ENCODE measurements at places on chromosomes 7 and 10. TPM values are rescaled to one million over a fixed set of nuclear protein-coding genes. Genes with fewer than 3 reads are reported as not detected.

DNA sequence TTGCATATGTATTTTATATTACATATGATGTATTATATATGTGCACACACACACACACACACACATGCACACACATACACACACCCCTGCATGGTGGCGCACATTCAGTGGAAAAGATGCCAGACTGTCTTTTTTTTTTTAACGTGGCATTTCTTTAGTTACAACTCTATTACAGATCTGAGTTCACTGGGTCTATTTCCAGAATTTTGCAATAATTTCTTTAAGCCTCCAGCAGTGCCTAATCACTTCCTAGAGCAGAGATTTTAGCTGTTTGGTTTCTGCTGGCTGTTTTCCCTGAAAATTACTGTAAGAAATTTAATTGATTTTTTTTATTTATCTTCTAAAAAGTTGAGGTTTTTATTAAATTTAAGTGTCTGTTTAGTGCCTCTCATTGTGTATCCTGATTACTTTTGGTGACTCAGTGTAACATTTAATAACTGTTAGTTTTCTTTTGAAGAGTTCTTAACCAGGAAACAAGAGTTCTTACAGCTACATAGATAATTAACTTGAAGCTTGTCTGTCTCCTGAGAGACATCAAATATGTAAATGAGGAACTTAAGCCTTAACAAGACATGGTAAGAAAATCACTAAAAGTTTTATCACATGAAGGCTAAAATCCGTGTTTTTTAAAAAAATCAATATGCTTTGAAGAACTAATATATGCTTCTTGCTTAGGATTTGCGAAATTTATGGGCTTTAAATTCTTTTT lies 232.0 kb downstream of the MDFIC start:
- no peak for DNase-seq

GRCh38 chr10:102668326-102669107 lies 24.2 kb downstream of the TRIM8 start:
- DNase-seq, result no peak

- no peak for DNase-seq
Observed at GRCh38 chr7:88300401-88300945, 6.2 kb downstream of the STEAP4 start.

The SPDYE11 gene
- total RNA-seq, result not detected

DNA sequence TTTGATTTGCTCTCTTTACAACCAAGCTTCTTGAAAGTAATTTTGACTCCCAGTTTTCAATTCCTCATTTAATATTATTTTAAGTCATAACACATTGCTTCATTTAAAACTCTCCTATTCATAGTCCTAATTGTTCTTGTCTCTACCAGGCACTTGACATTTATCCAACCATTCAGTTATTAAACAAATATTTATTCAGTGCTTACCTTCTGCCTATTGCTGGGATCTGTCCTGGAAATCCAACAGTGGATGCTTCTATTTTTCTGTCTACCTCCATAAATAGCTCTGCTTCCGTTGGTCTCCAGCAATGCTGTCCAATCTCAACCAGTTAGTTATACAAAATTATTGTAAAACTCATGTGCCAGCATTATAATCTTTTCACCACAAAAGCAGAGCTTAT lies 615.1 kb downstream of the ZWINT start:
- no peak for DNase-seq

DNA sequence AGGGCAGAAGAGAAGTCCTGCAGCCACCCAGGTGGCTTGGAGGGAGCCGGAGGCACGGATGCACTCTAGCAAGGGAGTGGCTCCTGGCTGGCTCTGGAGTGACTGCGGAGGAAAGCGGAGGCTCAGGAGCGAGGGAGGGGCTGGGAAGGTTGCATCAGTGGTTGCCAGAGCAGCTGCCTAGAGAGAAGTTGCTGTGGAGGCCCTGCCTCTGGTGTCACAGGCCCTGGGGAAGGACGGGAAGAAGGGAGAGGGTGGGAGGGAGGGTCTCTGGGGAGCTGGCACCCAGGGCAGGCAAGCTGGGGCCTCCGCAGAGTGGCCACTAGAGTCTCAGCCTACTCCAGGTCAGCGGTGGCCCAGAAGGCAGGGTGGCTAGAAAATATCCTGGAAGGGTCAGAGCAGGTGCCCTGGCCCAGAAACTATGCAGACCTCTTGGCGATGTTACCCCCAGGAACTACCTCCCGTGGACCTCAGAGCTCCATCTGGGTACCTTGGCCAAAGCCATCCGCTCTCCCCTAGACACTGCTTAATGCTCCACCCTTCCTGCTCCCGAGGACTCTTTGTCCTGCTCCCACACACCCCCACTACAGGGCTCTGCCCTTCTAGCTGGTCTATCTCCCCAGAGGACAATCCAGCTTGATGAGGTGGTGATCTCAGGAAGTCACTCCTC lies 164.3 kb downstream of the NRF1 start:
- DNase-seq, result no peak

The A1CF gene
- total RNA-seq, result not detected

- no peak for DNase-seq
Observed at GRCh38 chr7:44112997-44113763, 9.0 kb downstream of the AEBP1 start.

DNA sequence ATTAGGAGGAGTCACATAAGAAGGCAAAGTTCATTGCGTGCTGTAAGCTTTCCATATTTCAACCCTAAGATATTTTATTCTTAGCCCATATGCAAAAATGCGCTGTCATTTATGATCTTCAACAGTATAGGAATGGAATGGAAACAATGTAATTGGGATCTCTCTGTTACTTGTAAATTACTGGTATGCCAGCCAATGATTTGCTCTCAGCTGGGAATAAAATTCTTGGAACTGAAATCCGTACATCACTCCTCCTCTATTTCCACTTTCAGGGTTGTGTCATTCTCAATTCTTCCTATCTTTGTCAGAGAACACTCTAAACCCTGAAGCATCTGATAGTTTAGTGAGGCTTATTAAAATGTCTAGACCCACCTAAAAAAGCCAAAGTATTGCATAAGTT lies 80.7 kb upstream of the STEAP4 start:
- DNase-seq, result no peak

The CNPY1 gene
- total RNA-seq, result not detected

DNA sequence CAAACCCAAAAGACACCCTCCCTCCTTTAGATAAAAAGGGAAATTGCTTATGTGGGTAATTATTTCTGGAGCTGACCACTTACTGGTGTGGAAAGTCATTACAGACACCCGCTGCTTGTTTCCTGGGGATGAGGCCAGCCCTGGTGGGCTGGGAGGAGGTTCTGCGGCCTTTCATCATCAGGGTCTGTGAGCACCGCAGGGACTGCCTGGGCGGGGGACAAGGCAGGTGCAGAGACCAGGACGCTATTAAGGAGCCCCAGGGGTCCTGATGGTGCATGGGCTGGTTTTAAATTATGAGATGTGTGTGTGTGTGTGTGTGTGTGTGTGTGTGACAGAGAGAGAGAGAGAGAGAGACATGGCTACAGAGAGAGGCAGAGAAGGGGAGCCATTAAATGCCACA lies 171.2 kb downstream of the DNAJB6 start:
- no peak for DNase-seq

GRCh38 chr7:41339913-41340676 lies 362.8 kb downstream of the INHBA start:
- DNase-seq, result no peak

The C1QL3 gene
- not detected for total RNA-seq

The CYP2E1 gene
- total RNA-seq, result 1.1 TPM

DNA sequence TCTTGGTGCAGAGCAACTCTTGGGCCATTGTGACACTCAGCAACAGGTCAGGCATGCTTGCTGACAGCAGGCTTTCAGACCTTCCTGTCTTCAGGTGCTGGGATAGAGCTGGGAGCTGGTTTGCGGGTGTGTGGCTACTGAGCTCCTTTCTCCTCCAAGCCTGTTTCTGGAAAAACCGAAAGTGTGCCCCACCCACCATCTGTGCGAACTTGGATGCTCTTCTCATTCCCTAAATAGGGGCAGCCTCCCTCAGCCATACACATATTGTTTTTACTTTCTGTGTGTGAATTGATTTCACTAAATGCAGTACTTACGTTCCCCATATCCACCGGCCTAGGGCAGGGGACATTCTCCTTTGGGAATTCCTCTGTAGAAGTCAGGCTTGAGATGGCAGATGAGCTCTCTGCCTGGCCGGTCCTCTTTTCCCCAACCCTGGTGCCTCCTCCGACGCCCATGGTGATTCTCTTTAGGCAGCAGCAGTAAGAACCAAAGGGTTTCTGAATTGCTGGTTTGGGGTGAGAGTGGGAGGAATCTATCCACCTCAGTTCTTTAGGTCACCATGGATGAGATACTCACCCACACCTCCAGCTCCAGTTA lies 6.3 kb upstream of the NEUROG3 start:
- no peak for DNase-seq

GRCh38 chr7:99733003-99733402 lies 2.0 kb downstream of the CYP3A7 start:
- no peak for DNase-seq

DNA sequence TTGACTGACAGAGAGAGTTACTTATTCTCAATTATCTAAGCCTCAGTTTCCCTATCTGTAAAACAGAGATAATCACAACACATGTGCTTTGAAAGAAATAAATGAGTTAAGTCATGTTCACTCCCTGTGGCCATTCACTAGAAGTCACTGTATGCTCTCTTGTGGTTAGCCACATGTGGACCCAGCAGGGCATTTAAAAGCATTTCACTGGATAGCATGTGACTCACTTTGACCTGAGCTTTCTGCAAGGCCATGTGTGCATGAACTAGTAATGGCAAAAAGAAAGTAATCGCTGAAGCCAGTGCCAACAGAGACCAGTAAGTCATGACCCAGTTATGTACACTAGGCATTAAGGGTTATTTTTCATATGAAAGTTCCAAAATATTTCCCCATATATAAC lies 557.0 kb upstream of the IGFBP3 start:
- no peak for DNase-seq

GRCh38 chr10:11782793-11783557 lies 40.2 kb upstream of the PROSER2 start:
- DNase-seq, result no peak
